Ovary (tissue), 10 donors: ENCODE measurements at places on chromosomes 12 and 14.

DNA sequence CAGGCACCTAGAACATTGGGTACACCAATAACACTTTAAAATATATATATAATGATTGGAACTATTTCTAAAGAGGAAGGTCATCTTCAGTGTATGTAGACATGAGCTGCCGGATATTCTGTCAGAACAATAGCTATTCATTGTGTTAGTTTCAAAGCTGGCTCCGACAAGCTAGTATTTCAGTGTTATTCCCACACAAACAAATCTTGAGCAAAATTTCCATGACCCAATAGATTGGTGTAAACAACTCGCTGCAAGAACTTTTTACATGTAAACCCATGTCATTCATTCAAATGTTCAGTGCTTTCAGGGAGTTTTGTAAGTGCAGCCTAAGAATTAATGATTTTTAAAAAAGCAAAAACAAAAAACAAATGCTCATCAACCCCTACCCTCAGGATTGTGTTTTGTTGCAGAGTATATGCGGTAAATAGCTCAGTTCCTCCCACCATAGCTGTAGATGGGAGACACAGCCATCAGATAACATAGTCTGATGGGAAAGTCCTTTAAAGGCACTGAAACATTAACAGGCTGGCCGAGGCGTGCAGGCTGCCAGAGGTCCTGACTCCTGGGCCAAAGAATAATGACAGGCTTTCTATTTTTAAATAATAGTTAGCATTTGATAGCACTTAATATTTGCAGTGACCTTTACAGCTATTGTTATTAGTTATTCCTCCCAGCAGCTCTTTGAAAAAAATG lies 150.3 kb upstream of the ARHGAP5 start:
- no peak for DNase-seq

DNA sequence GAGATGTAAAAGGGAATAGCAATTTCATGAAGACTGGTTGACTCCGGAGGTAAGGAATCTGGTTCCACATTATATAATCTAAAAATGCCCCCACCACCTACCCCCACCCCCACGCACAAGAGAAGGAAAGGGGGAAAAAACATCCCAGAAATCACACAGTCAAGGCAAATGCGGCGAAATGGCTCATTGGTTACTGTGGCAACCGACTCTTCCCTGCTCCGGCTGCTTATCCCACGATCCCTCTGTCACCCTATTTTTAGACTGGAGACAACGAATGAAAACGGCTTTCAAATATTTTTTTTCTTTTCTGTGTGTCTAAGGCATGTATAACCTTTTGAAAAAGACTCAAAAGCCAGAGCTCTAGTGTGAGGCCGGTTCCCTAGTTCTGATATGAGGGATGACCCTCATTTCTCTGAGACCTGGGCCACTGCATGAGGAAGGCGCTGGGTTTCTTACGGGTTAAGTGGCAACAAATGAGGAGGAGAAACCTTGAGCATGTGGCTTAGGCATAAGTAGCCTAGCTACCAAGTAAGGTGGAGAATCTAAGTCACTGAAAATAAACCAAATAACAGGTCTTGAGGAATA lies 148.3 kb upstream of the GRIN2B start:
- DNase-seq, result no peak

- DNase-seq, result no peak
Measured at GRCh38 chr14:37034410-37035285, 137.8 kb downstream of the SLC25A21 start.

DNA sequence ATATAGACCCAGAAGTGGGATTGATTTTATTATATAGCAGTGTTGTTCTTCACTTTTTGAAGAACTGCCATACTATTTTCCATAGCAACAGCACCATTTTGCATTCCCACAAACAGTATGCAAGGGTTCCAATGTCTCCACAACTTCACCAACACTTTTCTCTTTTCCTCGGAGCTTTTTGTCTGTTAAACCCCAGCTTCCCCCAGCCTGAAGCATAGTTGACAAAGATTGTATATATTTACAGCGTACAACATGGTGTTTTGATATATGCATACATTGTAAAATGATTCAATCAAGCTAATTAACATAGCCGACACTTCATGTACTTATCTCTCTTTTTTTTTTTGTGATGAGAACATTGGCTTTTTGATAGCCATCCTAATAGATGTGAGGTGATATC lies 357.1 kb downstream of the APAF1 start:
- no peak for DNase-seq

DNA sequence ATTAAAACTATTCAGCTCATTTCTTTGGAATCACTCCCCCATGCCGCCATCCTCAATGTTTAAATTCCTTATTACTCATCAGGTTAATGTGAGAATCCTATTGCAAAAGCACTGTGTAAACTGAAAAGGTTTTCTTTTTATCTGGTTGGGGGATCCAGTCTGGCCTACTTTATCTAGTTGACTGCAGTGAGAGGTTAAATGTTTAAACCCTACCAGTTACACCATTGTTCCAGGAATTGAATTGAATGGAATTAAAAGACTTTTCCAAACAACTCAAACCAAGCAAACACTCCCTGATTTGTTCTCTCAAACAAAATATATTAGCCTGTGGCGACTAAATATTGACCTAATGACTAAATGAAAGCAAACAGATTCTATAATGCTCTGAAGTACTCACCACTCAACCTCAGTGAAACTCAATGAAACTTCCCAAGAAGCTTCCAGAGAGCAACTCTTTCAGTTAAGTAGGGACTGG lies 100.5 kb downstream of the VEZT start:
- DNase-seq, result no peak

DNA sequence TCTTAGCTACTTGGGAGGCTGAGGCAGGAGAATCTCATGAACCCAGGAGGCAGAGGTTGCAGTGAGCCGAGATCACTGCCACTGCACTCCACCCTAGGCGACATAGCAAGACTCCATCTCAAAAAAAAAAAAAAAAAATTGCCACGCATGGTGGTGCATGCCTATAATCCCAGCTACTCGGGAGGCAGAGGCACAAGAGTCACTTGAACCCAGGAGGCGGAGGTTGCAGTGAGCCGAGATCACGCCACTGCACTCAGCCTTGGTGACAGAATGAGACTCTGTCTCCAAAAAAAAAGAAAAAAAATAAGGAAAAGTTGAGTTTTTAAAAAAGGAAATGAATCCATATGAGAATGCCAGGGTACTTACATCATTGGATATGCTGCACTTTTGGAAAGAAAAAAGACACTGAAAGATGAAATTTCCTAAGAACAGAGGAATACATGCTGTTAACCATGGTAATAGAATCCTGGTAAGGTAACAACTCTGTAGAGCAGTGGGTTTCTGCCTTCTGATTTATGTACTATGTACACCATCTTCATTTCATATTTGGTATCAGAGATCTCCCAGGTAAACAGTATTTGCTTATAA lies 222.7 kb downstream of the ERC1 start:
- no peak for DNase-seq

- no peak for DNase-seq
Measured at GRCh38 chr14:102927346-102927877, 4.9 kb downstream of the AMN start.

DNA sequence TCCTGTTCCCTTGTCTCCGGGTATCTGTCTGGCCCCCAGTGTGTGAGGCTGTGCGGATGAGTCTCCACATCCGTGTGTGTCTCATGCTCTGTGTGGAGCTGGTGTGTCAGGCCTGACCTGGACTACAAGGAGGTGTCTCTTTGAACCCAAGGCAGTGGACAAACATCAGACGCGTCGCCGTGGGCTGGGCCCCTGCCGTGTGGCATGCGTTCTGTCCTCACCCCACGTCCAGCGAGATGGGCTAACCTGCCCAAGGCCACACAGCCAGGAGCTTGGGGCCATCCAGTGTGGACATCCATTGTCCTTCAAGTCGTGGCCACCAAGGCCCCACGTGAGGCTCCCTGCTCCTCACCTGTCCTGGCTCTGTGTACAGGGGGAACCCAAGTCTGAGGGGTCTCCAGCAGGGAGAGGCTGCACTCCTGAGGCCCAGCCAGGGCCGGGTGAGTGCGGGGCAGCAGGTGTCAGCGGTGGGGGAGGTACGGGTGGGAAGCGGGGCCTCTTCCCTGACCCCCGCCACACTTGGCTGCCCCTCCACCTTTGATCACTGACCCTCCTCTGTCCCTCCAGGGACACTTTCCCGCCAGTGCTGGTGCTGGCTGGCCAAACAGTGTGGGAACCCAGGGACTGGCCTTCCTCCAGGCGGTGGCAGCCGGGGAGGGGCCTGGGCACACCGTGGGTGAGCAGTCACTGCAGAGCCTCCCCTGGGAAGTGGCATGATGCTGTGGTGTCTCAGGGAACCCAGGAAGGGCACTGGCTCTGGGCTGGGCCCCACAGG lies 48.5 kb downstream of the CYP46A1 start:
- DNase-seq, result peak; percentile 35

- no peak for DNase-seq
Measured at GRCh38 chr12:54625598-54625997, 9.1 kb downstream of the LACRT start.

DNA sequence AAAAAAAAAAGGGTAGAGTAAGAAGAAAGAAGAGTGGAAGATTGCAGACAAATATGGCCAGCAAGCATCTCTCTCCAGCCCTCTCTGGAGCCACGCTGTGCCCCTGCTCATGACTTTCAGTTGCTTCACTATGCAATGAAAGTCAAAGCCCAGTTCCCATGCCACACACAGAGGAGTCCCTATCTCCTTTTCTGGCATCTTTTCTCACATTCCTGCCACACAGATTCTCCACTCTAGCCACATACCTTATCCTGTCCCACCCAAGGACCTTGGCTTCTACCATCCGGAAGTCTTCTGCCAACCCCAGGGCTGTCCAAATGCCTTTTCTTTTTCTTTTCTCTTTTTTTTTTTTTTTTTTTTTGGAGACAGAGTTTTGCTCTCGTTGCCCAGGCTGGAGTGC lies 39.3 kb upstream of the CAPRIN2 start:
- DNase-seq, result no peak

DNA sequence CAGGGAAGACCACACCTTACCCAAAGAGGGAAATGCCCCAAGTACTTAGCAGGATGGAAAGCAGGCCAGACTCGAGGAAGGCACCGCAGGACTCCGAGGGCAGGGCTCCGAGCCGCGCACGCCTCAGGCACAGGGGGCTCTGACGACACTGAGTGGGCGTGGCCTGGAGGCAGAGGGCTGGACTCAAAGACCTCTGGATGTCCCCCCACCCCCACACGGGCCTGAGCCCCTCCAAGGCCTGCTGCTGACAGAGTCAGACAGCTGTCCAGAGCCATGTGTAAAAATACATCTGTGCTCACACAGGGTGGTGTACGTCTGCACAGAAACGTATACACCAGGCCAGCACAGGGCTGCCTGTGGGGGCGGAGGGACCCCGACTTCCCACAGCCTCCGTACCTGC lies 1.4 kb downstream of the AKT1 start:
- peak; percentile 42 for DNase-seq

- no peak for DNase-seq
Measured at GRCh38 chr14:90830931-90831701, 14.9 kb upstream of the TTC7B start.

- no peak for DNase-seq
Measured at GRCh38 chr12:124564232-124564958, 3.0 kb downstream of the NCOR2 start.

DNA sequence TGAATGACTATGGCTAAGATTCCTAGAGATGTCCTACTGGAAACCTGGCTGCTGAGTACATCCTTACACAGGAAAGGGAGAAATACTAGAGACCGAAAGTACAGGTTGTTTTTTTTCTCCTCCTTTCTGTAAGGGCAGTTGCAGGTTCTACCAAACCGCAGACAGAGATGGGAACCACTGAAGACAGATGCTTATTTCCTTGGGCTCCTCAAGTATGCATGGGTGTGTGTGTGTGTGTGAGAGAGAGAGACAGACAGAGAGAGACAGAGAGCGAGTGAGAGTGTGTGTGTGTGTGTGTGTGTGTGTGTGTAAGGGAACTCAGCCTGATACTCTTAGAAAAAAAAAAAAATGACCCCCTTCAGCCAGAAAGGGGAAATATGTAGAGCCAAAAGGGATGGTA lies 42.5 kb downstream of the MAP4K5 start:
- no peak for DNase-seq

DNA sequence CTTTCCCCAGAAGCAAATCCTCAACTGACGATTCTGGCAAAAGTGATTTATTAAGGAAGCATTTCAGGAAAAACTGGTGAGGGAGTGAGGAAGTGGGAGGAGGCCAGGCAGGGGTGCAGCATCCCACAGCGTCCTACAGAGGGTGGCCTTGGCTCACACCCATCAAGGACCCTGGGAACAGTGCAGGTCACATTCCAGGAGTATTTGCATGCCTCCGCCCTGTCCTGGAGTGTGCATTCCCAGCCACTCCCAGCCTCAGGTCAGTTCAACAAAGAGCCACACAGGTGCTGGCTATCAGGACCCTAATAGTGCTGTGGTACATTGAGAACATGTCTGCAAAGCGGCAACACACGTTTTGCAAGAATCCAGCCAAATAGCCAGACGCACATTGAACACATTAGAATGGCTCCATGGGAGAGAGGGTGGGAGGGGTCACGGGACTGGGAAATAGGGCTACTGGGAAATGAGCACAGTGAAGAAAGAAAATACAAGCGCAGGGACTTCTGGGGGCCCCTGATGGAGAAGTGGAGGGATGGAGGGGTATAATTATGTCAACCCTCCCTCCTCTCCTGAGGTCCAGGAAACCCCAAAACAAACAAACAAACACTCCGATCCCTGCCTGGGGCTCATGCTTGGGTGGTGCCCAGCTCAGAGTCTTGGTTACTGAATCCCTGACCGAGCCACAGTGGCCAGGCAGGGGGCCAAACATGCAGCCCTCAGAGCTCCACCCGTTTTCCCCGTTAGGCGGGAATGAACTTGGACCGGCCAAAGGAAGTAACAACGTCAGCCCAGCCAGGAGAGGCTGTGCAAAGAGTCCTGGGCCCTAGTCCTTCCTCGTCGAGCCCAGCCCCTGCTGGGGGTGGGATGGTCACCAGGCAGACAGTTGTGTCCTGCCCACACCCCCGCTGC lies 36.5 kb downstream of the CMKLR1 start:
- no peak for DNase-seq

- no peak for DNase-seq
Measured at GRCh38 chr14:94122438-94122837, 7.0 kb downstream of the IFI27L2 start.

DNA sequence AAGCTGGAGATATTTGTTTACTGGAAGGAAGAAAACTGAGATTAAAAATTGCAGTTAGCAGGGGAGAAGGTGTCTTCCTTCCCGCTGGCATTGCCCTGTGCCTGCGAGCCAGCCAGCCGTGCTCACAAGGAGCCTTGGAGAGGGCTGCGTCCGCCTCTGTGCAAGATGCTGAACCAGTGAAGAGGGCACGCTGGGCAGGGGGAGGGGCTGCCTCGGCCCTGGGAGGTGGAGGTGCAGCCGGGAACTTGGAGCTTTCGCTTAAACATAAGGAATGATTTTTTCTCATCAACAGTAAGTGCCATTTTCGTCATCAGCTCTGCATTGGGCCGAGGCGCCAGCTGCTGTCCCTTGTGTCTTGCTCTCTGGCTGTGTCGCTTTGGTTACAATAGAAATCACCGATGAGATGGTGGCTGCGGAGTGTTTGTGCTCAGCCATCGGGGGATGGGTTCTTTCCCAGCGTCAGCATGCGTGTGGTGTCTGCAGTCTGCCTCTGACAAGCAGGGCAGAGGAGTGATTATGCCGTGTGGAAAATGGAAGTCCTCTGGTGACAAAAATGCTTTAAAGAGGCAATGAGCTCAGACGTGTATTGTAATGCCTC lies 97.3 kb downstream of the ESR2 start:
- peak; percentile 71 for DNase-seq
